Dermis microvascular lymphatic vessel endothelial cell (primary cell): ENCODE measurements at places on chromosomes 11 and 22.

GRCh38 chr11:61776561-61777075, 15.8 kb downstream of the TMEM258 start:
- no peak for DNase-seq

GRCh38 chr11:6667733-6668374, 12.2 kb upstream of the DCHS1 start:
- DNase-seq = peak; percentile 29

- DNase-seq = no peak
These were observed 80.2 kb downstream of the DSCAML1 start for GRCh38 chr11:117716521-117717440.

DNA sequence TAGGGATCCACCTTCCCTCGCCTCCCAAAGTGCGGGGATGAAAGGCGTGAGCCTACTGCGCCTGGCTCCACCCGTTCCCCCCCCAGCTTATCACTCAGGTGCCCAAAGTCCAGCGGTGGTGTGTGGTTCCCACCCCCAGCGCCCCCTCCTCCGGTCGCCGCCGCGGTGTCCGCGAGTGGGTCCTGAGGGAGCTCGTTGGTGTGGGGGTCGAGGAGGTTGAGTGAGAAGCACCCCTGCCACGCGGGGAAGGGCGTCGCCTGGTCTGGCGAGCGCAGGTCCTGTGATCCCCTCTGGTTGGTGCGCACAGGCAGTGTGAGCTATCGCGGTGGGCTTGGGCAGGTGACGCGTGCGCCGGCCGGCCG, 3900.6 kb upstream of the OR11H1 start:
- DNase-seq = no peak

DNA sequence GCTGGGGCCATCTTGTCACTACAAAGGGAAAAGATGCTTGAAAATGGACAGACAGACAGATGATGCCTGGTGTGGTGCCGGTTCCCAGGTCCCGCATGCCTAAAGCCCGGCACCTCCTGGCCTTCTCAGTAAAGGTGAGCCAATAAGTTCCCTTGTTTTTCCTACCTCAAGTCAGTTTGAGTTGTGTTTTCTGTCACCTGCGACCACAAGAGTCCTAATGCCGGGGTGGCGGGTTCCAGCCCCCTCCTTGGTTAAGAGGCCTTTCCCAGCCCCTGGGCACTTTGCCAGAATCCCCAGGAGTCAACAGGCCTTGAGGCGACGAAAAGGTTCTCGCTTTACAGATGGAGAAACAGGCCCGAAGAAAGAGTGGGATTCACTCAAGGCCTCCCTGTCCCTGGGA, 9.0 kb downstream of the FGF19 start:
- DNase-seq = no peak

DNA sequence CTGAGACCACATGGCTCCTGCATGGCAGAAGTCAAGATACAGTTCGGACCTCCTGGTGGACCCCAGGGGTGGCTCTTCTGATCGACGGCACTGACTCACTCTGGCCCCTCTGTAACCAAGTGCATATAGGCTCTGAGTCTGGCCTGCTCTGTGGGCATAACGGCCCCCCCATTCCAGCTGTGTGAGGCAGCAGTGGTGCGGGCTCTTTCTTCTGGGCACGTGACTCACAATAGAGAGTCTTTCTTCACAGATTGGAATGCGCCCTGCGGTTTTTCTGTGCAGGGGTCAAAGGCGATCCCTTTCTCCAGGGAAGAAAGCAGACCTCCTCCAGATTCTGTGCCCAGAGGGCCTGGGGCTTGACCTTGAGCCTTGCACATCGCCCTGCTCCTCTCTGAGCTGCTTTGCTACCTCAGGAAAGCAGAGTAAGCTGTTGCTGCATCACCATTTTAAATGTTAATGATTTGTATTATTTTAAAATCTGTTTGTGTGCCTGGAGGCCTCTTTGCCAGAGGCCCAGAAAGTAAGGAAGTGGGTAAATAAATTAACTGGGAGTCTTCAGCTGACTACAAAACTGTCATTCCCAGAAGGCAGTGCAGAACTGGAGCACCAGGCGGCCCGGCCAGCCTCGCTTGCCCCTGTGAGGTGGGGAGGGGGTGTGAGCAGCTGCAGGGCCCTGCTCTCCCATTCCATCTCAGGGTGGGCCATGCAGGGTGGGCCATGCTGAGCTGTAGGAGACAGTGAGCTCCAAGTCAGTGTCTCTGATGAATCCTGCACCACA, 199.0 kb downstream of the GRIK4 start:
- no peak for DNase-seq

- DNase-seq = no peak
These were observed 670.2 kb downstream of the TBC1D22A start for GRCh38 chr22:47432683-47433082.

GRCh38 chr11:80327956-80328614, 887.3 kb upstream of the TENM4 start:
- no peak for DNase-seq

DNA sequence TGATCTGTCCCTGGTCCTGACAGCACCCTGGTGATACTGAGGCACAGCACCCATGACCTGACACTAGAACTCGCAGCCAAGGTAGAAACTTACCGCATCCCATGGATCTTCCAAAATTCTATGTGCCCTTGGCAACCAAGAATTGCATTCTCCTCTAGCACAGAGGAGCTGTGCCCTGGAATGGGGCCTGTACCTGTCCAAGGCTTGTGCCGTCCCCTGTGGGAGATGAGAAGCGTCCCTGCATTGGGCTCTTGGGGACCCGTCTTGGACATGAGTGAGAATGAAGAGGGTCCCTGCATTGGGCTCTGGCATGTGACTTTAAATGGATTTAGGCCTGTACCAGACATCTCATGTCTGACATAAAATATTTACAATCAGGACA, 67.1 kb downstream of the GGTLC2 start:
- DNase-seq = no peak

DNA sequence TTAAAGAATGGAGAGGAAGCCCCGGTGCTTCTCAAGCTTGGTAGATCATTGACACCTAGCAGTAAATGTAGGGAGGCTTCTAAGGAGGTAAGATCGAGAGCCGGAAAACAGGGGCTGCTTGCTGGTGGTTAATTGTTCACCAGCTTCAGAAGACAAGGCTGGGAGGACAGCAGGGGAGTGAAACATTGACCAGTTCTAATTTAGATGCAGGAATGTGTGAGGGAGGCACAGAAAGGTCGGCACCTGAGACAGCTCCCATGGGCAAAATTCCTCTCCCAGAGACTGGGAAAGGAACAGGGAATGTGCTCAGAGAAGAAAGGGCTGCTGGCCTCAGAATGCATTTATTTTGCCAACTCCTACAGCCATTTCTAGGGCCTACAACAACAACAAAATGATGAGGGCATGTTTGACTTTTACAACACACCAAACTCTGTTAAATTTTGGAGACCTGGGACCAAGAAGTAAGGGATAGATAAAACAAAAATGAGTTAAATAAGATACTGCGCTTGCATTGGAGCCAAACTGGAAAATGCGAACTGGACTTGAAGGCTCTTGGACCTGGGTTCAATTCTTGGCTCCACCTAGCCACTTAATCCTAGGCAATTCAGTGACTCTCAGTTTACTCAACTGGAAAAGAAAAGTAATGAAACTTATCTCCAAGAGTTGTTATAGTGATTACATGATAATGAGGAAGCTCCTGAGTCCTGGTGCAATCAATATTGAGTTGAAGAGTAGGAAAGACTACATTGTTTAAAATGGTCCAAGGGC, 31.0 kb downstream of the FZD4 start:
- no peak for DNase-seq

DNA sequence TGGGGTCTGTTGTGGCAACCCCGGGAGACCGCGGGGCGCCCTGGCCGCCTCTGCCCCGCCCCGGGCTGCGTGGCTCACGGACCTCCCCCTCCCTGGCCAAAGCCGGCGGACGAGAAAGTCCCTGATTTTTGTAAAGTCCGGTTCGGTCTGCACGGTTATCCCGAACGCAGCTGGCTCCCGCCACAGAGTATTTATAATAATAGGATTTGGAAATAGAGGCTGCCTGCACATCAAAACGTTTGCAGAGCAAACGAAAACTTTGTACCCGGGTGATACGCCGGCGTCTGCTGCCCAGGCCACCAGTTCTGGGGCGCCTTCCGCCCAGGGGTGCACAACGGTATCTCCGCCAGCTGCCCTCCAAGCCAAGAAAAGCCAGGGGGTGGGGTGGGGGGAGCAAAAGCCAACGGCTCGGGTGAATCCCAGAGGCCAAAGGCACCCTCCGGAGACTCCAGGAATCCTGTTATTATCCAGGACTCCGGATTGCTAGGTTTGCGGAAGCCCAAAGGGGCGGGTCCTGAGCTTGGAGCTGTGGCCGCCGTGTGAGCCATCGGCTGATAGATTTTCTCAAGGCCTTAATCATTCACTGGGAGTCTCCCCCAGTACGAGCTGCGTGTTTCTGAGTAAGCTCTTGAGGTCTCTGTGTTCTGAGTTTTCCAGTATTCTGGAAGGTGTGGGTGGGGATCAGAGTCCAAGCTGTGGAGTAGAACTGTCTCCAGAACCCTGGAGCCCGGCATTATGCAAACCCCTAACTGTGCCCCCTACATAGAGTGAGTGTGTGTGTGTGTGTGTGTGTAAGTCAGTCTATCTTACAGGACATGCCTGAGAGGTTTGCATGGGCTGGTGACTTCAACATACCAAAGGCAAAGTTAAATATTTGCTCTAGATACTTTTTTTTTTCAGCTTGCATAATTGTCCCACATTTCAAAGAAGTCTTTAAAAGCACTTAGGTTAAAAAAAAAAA, 673 bp upstream of the SHANK2 start:
- DNase-seq = no peak

GRCh38 chr11:126492331-126493082, 137.0 kb downstream of the ST3GAL4 start:
- no peak for DNase-seq

DNA sequence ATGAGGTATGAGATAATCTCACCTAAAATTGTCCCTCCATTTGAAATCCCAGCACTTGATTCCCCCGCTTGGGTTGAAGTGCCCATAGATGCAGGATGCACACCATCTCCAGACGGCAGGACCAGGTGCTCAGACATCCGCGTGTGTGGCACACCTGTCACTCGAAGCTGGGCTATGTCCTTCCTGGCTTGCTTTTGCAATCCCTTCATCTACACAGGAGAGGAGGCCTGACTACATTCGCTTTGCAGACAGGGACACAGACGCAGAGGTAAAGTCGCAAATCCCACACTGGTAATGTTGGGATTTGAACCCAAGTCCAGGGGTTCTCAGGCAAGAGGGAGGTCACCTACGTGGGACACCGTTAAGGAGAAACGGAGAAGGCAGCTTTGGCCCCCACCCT, 7.2 kb upstream of the CYTH4 start:
- no peak for DNase-seq

DNA sequence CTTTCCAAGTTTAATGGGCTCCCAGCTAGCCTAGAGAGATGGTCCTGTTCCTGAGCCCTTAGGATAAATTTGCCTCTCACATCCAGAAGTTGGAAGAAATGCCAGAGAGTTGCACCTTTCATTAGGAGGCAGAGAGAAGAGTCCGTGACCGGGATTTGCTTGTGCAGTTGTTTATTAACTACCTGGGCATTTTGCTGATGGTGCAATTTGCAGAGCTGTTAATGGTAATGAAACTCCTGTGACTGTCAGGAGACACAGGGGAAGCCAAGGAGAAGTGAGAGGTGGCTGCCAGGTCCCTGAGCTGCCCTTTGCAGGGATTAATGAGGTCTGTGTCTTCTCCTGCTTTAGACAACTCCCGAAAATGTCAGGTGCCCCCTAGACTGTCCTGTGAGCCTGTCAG, 69.1 kb upstream of the B3GAT1 start:
- no peak for DNase-seq

GRCh38 chr11:74487875-74488274, 5.6 kb downstream of the LIPT2 start:
- no peak for DNase-seq

- peak; percentile 52 for DNase-seq
These were observed 767 bp downstream of the SLC43A1 start for GRCh38 chr11:57514538-57515331.

DNA sequence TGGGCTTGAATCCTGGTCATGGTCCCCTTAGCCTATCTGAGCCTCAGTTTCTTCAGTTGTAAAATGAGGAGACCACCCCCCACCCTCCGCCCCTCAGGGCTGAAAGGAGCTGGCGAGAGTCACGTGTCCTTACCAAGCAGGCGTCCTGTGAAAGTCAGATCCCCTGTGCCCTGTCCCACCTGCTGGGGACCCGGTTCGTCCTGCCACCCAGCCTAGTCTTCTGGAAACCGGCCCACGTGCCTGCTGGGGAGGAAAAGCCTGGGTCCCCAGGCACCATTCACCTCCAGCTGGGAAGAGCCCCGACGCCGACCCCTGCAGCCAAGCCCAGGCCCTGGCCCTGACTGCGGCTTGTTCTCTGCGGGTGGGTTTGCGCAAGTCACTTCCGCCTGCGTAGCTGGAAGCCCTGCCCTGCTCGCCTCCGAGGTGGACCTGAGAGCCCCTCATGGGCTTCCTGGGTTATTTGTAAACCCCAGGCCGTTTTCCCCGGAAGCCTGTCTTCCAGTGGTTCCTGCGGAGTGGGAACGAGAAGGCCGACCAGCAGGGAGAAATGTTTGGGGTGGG, 679 bp upstream of the SSH3 start:
- DNase-seq = no peak

DNA sequence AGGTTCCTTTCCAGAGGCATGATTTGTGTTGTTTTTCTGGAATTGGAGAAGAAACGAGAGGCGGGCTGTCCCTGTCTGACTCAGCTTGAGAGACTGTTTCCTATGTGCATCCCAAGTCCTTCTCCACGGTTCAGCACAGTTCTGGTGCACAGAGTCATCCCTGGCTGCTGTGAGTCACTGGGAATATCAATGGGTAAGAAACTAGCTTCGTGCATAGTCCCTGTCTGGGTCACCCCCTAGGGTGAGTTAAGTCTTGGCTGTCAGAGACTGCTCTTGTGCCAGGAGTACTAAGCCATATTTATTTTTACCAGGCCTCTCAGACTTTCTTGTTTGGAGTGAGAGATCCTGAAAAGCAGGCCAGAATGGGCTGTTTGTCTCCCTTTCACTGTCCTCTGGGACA, 2.4 kb upstream of the LRP4 start:
- DNase-seq = peak; percentile 84

- no peak for DNase-seq
These were observed 43.7 kb downstream of the MED15 start for GRCh38 chr22:20550851-20551744.

DNA sequence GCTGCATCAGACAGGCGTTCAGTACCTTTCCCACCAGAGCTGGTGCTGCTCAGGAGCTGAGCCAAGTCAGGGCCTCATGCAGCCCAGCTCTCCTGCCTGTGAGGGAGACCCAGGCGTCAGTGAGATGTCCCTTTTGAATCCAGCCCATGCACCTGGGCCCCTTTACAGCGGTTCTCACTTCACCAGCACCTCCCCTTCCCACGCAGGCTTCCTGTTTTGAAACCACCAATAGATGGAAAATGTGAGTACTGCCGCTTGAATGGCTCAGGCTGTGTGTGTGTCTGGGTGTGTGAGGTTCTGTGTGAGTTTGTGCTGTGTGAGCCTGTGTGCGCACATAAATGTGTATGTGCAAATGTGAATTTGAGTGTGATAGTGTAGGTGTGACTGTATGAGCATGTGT, 88.4 kb downstream of the UBASH3B start:
- peak; percentile 93 for DNase-seq

GRCh38 chr11:82974135-82974534, 72.6 kb downstream of the DDIAS start:
- DNase-seq = no peak

GRCh38 chr22:44928136-44928463, 81.7 kb downstream of the PHF21B start:
- DNase-seq = no peak
